Activated T-cell treated with anti-CD3 and anti-CD28 coated beads, Interleukin-2, amount 50 U/mL, for 48 hours (primary cell): ENCODE measurements at places on chromosomes 1 and 21.

DNA sequence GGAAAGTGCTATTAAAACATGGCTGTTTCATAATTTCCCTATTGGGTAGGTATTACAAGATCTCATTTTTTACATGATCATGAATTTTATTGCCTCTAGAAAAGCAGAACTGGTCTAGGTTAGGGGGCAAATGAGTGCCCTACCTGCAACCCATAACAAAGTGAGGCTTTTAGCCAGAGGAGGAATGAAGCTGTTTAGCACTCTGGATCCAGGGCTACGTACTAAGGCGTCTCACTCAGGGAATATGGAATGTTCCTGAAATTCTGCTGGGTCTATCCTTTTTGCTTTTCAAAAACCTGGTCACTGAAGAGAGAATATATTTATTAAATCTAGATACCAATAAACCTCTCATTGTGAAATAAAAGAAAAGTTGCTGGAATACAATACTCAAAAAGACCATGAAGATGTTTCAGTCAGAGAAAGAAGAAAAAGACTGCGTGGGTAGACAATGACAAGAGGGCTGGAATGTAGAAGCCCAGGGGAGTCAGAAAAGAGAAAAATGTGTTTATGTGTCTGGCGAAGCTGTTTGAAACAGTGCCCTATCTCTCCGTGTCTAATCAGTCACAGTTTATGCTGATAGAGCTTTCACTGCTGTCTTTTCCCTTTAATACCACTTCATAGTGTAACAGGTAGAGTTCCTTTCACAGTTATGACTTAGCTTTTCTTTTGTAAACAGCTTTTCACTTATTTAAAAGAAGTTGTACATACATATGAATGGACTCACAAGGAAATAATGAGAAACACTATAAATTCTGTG is 25.0 kb upstream of the SYDE2 start:
- DNase-seq = no peak

- DNase-seq = no peak
These were observed 5.4 kb downstream of the TRIM62 start for GRCh38 chr1:33176362-33176850.

GRCh38 chr1:248670003-248670402 is 14.7 kb upstream of the OR2T27 start:
- no peak for DNase-seq

- no peak for DNase-seq
These were observed 5.4 kb downstream of the RERE start for GRCh38 chr1:8812081-8812480.

- no peak for DNase-seq
These were observed 87.8 kb downstream of the GLUL start for GRCh38 chr1:182303778-182304177.

DNA sequence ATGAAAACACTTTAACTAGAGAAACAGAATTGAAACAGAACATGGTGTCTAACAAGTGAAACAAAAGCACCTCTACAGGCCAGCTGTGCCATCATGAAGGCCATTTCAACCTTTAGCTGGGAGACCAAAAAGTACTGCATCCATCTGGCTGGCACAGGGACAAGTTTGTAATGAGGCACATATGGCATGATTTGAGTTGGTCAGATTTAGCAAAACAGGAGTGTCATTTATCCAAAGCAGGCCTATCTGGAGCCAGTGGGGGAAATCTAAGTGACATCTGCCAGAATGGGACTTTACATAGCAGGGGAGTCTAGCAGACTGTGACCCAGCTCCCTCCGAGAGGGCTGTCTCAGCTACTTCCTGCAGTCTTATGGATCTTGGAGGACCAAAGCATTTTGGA is 51.9 kb downstream of the DNTTIP2 start:
- DNase-seq = no peak
